SIG-M5 (cell line): ENCODE measurements at places on chromosomes 3 and 15.
A peak's percentile ranks its signal among the peaks of the same experiment; 100 is the strongest.

GRCh38 chr3:37097776-37098175 is 76.6 kb downstream of the LRRFIP2 start:
- DNase-seq, result no peak

DNA sequence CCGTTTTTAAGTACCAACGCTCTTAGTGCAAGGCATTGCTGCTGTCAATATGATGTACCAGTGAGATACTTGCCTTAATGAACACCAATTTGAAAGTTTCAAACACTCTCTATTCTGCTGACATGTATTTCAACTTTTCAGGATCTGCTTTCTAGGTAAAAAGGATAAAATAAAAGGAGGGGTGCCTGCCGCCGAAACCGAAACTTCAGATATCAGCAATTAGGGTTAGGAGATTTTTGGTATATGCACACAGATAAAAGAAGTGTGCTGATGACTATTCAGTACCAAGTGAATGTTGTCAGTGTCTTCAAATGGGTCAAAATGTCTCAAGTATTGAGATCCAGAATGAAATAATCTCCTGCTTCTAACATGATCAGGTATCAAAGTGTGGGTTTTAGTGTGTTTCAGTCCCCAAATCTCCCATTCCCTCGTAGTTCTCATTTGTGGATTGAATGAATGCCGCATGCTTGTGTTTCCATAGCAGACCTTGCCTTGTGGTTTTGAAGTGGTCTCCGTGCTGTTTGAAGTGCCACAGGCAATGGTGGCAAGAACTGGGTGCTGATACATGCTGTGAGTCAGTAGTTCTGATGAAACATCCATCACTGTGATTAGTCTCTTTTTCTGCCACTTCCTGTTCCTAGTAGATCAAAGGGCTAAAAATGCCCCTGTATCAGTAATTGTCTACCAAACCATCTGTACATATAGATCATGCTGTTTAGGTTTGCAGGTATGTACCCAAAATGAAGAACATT is 22.5 kb downstream of the CHST14 start:
- peak; percentile 76 for DNase-seq

DNA sequence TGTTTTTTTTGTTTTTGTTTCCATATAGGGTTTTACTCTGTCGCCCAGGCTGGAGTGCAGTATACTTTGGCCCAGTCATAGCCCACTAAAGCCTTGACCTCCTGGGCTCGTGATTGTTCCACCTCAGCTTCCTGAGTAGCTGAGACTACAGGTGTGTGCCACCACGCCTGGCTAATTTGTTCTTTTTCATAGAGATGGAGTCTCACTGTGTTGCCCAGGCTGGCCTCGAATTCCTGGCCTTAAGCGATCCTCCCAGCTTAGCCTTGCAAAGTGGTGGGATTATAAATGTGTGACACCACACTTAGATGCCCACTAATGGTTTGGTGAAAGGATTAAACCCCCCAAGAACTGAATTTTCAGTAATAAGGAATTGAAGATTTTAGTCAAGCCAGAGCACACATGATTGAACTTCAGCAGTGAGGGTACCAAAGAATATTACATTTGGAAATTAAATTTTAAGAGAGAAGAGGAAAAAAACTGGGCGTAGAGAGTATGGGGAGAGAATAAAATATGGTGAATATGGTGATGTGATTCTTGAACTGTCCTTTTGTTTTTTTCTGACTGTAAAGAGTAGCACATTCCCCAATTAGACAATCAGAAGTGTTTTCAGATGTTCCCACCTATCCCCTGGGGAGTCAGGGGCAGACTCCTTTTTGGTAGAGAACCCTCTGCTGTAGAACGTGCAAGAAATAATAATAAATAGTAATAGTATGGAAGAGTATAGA is 208.1 kb downstream of the PTPRG start:
- no peak for DNase-seq

DNA sequence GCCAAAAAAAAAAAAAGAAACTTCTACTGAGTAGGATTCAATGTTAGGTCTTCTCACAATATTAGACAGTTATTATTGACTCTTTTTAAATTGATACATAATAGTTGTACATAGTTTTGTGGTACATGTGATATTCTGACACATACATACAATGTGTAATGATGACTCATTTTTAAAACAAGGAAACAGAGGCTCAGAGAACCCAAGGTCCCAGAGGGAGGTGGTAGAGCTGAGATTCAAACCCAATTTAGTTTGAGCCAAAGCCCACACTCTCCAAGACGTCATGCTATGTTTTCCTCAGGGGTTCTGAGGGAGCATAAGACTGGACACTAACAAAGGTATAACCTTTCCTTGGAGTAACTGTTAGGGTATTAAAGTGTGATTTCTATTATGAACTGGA is 40.6 kb downstream of the MYO5C start:
- no peak for DNase-seq

DNA sequence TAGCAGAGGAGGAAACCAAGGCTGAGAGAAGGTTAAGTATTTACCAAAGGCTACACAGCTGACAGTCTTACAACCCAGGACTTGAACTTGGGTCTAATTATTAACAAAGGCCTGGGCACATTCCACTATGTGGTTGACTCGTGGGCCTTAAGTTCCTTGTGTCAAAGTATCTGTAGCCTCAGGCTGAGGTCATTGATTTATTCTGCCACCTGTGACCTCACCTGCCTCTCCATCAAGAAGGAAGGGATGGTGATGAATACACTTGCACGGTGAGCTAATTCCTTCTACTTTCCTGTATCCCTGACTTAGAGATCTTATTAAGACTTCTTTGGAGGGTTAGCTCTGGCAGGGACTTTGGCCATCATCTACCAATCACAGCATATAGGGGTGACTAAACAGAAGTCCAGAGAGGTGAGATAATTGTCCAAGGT is 19.9 kb upstream of the LRRC58 start:
- DNase-seq, result no peak

DNA sequence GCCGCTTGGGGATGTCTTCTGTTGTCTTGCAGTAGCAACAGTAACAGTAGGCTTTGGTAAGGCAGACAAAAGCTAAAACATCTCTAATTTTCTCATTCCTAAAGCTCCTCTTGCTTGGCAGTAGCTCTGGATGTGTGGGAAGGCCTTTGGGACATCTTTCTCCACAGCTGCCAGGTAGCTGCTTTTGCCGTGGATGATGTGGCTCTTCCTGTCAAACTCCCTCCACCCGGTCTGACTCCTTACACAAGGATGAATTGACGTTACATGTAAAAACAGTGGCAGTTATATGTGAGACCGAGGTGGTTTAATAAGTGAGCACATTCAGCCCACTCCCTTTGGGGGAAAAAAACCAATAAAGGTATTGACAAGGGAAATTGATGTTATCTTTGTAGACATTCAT is 309.1 kb downstream of the TUSC7 start:
- DNase-seq, result no peak

- no peak for DNase-seq
These were observed 12.1 kb downstream of the SEC22C start for GRCh38 chr3:42569593-42570142.

GRCh38 chr3:122824465-122825381 is 29.9 kb downstream of the SLC49A4 start:
- no peak for DNase-seq

- DNase-seq, result no peak
These were observed 72.5 kb upstream of the P3H2 start for GRCh38 chr3:190193210-190193609.

GRCh38 chr15:38622304-38622703 is 57.7 kb upstream of the RASGRP1 start:
- no peak for DNase-seq

- no peak for DNase-seq
These were observed 46.2 kb upstream of the THRB start for GRCh38 chr3:24540821-24541220.

- DNase-seq, result no peak
These were observed 186.8 kb downstream of the CPNE4 start for GRCh38 chr3:131847966-131848510.

- no peak for DNase-seq
These were observed 401 bp downstream of the RAMAC start for GRCh38 chr15:82986442-82986780.

DNA sequence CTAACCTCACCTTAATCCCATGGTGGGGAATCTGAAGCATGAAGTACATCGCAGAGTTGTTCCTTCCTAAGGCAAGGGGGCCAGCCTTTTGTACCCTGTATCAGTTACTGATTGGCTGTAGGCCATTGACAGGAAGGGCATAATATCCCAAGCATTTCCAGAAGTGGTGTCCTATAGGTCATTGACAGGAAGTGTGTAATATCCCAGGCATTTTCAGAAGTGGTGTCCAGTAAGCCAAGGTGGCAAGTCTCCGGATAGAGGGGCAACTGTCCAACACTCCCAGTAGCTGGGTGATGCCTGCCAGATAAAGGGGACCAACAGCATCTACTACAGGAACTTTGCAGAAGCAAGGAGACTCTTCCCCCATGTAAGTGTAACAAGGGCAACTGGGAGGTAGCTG is 52.1 kb upstream of the MYRIP start:
- no peak for DNase-seq

GRCh38 chr15:46293550-46293949 is 658.7 kb downstream of the SQOR start:
- no peak for DNase-seq

- DNase-seq, result no peak
These were observed 12.1 kb downstream of the FEZF2 start for GRCh38 chr3:62361261-62361660.

DNA sequence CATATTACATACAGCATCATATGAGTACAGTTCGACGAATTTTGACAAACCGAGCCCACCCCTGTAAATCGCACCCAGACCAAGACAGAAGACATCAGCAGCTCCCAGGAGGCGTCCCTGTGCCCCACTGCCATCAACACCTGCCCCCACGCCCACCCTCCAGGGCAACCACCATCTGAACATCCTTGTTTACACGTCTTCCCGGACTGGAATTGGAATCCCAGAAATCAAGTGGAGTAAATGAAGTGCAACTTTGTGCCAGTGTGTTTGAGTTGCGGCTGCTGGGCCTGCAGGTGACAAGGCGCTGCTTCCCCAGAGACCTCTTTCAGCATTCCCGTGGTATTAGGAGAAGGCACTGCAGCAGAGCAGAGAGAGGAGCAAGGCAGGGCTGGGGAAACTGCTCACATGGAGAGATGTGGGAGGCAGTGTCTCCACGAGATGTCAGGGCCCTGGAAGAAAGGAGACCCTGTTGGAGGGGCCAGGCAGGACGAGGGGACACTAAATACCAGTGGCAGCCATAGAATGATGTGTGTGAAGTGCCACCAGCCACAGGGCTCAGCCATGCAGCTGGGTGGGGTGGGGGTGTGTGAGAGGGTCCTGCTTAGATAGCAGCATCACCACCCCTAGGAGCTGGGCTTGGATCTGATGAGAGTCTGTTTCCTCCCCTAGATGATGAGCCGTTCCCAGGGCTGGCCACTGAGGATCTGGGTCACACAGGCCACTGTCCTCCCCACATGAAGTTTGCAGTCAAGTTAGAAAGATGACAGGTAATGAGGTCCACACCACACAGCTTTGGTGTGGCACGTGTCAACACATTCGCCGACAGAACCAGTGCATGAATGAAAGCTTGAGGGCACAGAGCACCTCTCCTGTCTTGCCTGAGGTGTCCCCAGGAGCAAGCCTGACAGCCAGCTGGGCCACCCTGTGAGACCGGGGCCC is 33.4 kb upstream of the PCSK6 start:
- DNase-seq, result no peak

DNA sequence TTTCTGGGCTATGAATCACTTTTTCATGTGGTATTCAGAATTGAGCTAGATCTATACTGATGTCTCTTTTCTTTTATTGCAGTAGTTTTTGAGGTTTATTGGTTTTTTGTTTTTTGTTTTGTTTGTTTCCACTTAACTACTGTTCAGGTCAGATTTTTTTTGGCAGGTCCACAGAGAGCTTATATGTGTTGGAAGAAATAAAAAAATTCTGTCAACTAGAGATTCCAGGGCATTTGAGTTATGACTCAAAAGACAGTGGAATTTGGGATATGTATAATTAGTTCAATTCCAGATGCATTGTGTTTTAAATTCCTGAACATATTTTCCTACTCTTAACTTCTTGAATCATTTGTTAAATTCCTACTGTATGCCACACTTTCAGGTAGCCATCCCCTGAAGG is 727.2 kb downstream of the SI start:
- DNase-seq, result no peak

DNA sequence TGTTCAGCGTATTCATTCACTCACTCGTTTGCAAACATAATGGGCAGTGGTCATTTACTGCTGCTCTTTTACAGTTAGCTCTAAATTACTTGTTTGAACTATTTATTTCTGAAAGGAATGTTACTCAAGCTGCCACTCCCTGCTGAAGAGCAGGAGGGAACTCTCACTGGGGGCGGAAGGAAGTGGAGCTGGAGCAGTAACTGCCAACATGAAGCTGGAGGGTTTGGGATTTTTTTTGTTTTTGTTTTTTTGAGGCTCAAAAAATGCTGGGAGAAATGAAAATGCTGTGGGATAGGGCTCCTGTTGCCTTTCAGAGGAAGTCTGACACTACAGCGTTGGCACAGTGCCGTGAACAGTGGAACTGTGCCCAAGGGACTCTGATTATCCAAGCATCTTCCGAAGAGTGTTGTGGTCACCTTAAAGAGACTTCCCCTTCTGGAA is 44.1 kb downstream of the SENP2 start:
- DNase-seq, result no peak

DNA sequence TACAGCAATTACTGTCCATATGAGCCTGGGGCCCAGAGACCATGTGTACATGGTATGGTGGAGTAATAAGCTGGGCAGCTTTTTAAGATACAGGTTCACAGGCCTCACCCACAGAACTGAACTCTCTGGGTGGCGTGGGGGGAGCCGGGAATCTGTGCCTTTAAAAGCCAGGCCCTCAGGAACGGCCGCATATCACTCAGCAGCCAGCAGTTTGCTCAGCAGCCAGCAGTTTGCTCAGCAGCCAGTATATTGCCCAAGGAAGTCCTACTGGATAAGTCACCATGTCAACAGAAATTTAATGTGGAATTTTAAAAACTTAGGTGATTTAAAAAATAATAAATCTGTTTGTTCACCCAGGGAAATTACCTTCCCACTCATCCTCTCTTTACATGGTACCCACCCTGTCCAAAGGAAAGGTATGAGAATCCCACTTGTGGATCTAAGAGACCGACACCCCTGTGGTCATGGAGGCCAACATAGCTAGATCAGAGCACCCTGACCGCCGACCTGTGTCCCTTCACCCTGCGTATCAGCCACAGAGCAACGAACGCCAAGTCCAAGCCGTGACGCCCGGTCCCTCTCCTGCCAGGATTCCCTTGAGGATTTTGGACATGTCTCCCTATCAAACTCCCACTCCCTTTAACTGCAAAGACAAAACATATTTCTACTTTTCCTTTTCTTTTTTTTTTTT is 95.7 kb upstream of the CHRM5 start:
- no peak for DNase-seq

- no peak for DNase-seq
These were observed 136.2 kb downstream of the TNIK start for GRCh38 chr3:171323938-171324536.

- no peak for DNase-seq
These were observed 100.9 kb downstream of the MYO5A start for GRCh38 chr15:52427804-52428203.

- no peak for DNase-seq
These were observed 31.5 kb downstream of the MGLL start for GRCh38 chr3:127790882-127791183.

DNA sequence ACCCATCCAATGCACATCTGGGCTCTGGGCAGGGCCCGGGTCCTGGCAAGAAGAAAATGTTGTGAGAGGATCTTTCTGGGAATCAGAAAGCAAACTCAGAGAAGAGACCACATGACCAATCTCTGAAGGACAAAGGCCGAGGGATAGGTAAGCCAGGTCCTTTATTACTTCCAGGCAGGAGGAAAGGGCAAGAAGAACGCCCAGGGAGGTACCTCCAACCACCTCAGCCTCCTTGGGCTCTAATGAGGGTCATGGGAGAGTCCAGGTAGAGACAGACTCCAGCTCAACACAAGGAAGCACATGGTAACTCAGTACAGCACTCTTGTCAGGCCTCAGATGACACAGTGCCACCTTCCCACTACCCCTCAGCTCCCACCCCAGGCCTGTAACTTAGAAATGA is 26.0 kb downstream of the ZNF445 start:
- DNase-seq, result no peak
